Foreskin keratinocyte (primary cell): ENCODE measurements at places on chromosomes 4 and X.

GRCh38 chrX:112641449-112641848, 38.3 kb downstream of the LHFPL1 start:
- DNase-seq = no peak

DNA sequence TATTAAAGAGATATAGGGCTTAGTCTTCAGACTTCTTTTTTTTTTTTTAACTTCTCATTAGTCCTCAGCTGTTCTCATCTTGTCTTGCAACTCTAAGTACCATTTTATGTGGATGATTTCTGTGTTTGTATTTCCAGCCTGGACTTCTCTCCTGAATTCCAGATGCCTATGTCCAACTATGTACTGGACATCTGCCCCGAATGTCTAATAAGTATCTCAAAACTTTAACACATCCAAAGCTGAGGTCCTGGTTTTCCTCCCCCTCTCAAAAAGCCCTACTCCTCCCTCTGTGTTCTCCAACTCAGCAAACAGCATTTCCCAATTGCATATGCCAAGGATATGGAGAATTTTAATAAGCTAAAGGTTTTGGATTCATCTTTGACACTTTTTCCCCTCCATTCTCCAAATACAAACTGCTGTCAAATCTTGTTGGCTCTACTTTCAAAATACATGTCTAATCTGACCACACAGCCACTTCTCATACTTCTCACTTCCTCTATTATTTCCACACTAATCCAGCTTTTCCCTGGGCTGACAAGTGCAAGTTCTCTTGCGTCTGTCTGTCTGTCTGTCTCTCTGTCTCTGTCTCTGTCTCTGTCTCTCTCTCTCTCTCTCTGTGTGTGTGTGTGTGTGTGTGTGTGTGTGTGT, 79.8 kb downstream of the CLCN5 start:
- DNase-seq = no peak

- no peak for DNase-seq
Observed at GRCh38 chr4:123856689-123857545, 460.3 kb downstream of the SPRY1 start.

- DNase-seq = no peak
Observed at GRCh38 chrX:63718010-63718694, 66.9 kb downstream of the ARHGEF9 start.

- DNase-seq = no peak
Observed at GRCh38 chrX:54237014-54237413, 54.0 kb upstream of the FAM120C start.

DNA sequence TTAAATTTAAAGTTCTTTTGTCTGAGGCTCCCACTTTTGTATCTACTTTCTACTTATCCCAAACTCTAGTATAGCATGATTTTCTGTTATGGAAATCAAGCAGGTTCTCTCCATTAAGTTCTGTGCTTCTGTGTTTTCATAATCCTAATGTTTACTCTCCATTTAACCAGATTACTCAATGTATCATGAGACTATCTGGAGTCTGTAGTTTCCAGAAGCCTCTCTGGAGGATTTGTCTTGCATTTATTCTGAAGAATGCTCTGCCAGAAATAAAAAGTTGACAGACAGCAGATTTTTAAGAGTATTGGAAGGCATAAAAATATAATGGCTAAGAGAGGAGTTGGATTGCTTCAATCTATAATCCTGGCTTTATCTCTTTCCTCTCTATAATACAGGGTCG, 39.2 kb upstream of the PLS3 start:
- no peak for DNase-seq
